ENCODE measurements at places on chromosomes 5 and 9. TPM values are rescaled to one million over a fixed set of nuclear protein-coding genes. Genes with fewer than 3 reads are reported as not detected.

MED7 gene
- total RNA-seq = 9.0 TPM

RGS7BP gene
- 1.6 TPM for total RNA-seq

MOB3B gene
- 1.4 TPM for total RNA-seq

SOX30 gene
- 0.20 TPM for total RNA-seq

SPINK6 gene
- total RNA-seq = not detected

GRCh38 chr5:168273056-168273980, 18.1 kb upstream of the WWC1 start:
- DNase-seq = no peak

DNA sequence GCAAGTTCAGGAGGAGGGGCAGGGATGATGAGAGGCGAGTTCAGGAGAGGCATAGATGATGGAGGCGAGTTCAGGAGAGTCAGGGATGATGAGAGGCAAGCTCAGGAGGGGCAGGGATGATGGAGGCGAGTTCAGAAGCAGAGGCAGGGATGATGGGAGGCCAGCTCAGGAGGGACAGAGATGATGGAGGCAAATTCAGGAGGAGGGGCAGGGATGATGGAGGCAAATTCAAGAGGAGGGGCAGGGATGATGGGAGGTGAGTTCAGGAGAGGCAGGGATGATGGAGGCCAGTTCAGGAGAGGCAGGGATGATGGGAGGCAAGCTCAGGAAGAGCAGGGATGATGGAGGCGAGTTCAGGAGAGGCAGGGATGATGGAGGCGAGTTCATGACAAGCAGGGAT, 17.8 kb upstream of the SPOCK1 start:
- DNase-seq = no peak

- DNase-seq = peak; percentile 9
Measured at GRCh38 chr5:1511651-1512540, 11.9 kb downstream of the LPCAT1 start.

- no peak for DNase-seq
Measured at GRCh38 chr9:108903420-108904103, 30.4 kb downstream of the ELP1 start.

GRCh38 chr5:55994495-55994997, at the start of gene IL6ST:
TSS of gene IL6ST (minus strand) at chr5:55994963. CDS start at chr5:55976278, 18,685 bp downstream.
- no peak for DNase-seq

DNA sequence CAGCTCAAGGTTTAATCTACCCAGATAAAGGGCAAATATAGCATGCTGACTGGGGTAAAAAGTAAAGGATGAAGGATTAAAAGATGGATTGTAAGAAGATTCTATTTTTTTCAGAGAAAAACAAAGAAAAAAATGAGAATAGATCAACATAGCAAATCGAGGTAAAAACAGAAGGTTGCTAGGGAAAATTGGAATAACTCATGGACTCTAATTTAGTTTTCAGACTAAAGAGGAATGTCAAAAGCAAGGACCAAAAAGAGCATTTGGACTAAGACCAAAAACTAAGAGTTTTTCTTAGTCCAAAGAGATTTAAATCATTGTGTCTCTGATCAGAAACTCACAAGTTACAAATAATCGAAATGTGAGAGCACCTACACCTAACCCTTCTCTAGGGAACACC, 250.7 kb upstream of the PTPRD start:
- no peak for DNase-seq

GRCh38 chr5:61658592-61659008, 326.5 kb downstream of the ZSWIM6 start:
- DNase-seq = peak; percentile 88

- DNase-seq = no peak
Measured at GRCh38 chr5:35990941-35991611, at the start of gene UGT3A1. TSS of gene UGT3A1 (minus strand) at chr5:35991390. CDS start at chr5:35991240, 150 bp downstream.

DNA sequence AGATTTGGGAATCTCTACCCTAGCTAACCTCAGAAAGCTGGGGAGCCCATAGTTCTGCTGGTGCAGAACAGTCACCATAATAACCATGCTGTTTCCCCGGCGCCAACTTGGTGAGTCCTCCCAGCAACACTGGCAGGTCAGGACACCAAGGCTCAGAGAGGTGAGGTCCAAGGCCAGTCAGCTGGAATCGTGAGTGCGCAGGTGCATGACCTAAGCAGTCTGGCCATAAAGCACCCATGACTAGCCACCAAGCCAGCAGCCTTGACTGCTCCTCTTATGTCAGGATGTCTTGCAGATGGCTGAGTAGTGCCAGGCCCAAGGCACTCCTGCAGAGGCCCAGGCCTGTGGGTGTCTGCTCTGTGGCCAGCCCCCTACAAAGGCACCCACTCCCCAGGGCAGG, 2.6 kb downstream of the RNF44 start:
- no peak for DNase-seq
